CD4-positive, alpha-beta T cell (primary cell): ENCODE measurements at places on chromosomes 16 and 17.
A peak's percentile ranks its signal among the peaks of the same experiment; 100 is the strongest.

- DNase-seq, result no peak
Observed at GRCh38 chr17:19727501-19728078, 11.2 kb upstream of the SLC47A2 start.

DNA sequence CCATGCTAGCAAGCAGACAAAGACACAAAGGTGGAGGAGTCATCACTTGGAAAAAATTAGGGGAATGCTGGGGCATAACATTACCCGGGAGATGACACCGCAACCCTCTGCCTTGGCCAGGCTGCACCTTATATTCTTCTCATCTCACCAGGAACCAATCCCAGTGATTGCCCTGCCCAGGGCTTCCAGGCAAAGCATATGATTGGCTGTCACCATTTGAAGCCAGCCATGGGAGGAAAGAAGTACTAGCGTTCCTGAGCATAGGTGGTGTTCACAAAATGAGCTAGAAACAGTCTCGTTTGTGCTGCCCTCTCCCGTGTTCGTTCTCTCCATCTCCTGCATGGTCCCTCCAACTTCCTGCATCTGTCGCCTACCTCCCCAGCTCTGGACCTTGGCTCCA is 29.6 kb downstream of the TEKT5 start:
- DNase-seq, result no peak

GRCh38 chr17:39365242-39365641 is 36.2 kb downstream of the FBXL20 start:
- DNase-seq, result no peak

DNA sequence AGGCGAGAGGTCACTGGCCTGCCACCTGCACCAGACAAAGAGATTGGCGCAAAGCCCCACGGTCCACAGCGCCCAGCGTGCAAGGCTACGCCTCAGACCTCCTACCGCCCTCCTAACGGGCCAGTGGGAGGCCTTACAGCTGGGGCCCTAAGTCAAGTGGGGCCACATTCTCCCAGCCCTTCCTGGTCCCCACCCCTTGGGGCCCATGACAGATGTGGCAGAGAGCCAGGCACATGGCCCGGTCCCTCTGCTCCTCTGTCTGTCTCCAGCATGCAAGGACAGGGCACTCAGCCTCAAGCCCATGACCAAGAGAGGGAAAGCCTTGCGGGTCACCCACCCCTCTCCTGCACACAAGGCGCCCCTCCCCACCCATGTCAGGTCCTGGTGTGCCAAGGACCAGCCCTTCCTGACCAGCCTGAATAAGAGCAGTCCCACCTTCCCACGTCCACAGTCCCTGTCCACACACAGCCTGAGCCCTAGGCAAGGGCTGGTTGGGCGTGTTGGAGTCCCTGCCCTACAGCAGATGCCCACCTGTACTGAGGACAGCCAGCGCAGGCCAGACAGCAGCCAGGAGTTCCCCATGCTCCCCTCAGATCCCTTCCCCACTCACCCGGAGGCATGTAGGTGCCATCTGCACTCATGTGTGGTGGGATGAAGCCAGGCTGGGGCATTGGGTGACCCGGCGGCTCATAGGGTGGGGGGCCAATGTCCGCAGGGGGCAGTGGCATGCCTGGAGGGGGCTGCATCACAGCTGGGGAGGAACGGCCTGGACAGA is 25.3 kb downstream of the CDIP1 start:
- no peak for DNase-seq

DNA sequence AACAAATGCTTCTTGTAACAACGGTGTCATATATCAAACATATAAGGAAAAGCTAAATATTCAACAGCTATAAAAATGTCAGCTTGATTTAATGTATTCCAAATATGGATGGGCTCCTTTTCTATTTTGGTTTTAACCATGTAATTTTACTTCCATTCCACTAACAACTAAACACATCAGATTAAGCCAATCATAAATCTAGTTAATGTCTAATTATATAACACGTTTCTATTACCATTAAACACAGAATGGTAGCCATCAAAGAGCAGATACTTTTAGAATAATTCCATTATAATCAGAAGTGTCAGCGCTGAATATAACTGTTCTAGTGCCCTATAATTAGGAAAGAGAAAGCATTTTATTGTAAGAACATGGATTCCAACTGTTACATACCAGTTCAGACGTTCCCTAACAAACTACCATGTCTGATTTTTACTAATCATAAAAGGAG is 10.0 kb downstream of the CMC2 start:
- peak; percentile 35 for DNase-seq

GRCh38 chr16:72371307-72372086 is 199.5 kb upstream of the PMFBP1 start:
- no peak for DNase-seq

- DNase-seq, result no peak
Observed at GRCh38 chr16:56354016-56354415, 71.3 kb downstream of the AMFR start.

- DNase-seq, result peak; percentile 98
Observed at GRCh38 chr17:752002-752619, at the start of gene GEMIN4. GEMIN4 (minus strand) TSS chr17:752264; CDS start chr17:752142, 122 bp downstream.

GRCh38 chr17:302300-302698 is 50.3 kb downstream of the RPH3AL start:
- no peak for DNase-seq

DNA sequence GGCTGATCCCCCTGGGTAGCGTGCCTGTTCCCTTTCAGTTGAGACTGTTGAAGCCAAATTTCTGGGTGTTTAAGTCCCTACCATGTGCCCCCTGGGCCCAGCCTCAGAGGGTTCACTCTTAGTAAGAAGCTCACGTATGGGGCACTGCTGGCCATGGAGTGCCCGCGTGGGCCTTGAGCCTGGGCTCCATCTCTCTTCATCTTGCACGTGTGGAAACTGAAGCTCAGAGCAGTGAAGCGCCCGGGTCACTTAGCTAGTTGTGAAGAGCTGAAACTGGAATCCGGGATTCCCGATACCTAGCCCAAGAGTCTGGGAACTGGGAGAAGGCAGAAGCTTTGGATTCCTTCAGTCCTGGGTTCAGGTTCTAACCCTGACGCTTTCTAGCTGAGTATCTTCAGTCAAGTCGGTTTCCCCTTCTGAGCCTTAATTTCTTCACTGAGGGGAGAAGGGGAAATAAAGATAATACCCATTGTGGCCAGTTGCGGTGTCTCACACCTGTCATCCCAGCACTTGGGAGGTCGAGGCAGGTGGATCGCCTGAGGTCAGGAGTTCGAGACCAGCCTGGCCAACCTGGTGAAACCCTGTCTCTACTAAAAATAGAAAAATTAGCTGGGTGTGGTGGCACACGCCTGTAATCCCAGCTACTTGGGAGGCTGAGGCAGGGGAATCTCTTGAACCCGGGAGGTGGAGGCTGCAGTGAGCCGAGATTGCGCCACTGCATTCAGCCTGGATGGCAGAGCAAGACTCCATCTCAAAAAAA is 103.9 kb downstream of the OR1D5 start:
- no peak for DNase-seq

- DNase-seq, result no peak
Observed at GRCh38 chr16:56257666-56258342, 66.5 kb downstream of the GNAO1 start.

DNA sequence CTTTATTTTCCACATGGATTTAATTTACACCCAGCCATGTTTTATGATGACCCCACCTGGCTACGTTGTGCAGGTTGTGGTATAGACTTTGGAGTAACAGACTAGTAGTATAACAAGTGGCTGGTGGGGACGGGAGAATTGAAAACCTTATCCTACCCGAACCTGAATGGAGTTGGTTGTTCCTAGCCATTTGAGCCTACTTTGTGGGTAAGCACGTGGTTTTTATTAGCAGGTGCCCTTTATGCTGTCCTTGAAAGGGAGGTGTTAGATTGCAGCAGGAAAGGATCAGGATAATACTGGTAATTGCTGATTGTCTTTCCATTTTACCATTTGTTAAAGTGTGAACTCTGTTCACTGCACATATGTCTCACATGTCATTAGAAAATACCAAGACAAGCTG is 31.9 kb upstream of the PHAF1 start:
- DNase-seq, result no peak
